Left lung (tissue), 14 donors: ENCODE measurements at places on chromosomes 11 and 22. TPM values are rescaled to one million over a fixed set of nuclear protein-coding genes. Genes with fewer than 3 reads are reported as not detected.

DNA sequence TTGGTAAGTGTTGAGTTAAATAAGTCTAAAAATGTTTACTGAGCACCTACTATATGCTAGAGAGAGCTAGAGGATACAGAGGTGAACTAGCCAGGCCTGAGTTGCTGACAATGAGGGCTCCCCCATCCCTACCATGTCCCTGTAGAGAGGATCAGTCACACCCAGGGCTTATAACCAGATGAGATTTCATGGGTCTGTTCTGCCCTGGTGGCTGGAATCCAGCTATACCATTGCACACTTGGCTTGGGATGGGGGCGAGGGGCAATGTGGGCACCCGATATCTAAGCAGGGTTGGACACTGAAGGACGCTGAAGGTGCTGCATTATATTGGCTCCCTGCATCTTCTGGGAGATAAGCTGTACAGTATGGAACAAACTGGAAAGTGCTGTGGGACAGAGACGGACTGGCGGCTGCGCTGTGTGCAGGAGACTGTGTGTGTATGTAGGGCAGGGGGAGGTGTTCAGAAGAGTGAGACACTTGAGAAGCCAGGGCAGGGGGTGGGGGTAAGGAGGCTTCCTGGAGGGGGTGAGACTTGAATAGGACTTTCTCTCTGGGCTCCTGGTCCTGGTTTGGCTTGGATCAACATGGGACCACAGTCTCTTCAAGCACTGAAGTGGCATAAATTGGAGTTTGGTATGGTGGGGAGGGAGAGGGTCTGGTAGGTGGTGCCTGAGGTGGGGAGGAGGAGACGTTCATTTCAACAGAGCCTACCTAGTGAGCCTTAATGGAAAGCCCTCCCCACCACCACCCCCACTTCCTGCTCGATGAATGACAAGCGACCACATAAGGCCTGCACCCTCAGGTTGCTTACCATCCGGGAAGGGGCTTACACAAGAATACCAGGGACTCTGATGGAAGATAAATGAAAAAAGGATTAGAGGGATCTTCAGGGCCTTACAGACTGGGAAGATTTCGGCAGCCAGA is 1.8 kb downstream of the CD82 start:
- no peak for DNase-seq

- no peak for DNase-seq
These were observed 49.1 kb downstream of the CERK start for GRCh38 chr22:46688949-46689348.

GRCh38 chr11:86196085-86196696 is 48.4 kb upstream of the EED start:
- DNase-seq: no peak

GRCh38 chr11:46330563-46331281 is 16.5 kb upstream of the DGKZ start:
- DNase-seq: no peak

Gene BATF2
- total RNA-seq: 8.1 TPM

DNA sequence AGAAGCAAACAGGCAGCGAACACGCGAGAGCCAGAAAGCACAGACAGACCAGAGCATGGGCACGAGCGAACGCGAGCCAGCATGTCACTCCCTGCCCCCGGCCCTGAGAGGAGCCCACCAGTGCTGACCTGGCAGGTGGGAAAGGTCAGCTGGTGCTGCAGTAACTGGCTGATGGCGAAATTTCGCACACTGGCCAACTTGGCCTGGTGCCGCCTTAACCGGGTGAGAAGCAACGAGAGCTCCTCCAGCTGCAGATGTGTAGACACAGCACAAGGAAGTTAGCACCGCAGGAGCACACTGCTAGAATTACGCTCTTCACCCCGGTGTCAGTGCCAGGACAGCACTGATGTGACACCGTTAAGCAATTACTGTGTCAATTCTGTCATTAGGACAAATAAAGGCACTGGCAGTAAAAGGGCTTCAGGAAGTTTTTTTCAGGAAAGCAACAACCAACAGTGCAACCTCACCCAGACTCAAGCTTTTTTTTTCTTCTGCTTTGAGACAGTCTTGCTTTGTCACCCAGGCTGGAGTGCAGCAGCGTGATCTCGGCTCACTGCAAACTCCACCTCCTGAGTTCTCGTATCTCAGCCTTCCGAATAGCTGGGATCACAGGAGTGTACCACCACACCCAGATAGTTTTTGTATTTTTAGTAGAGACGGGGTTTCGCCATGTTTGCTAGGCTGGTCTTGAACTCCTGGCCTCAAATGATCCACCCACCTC is 76.8 kb downstream of the C11orf58 start:
- DNase-seq: peak; percentile 68

DNA sequence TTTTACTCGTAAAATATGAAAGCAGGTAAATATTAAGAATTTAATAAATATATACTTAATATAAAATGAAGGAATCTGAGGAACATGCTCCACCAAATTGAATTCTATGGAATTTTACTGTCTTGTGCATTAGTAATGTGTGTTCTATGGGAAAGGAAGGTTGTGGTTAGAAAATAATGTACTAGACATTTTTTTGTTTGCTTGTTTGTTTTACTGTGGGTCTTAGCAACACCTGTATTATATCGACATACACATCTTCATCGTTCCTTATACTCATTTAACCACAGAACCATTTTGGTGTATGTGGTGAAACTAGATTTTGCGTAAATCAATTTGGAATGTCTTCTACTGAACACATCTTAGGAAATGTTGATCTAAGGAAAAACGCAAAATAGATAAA is 114.1 kb upstream of the MTMR2 start:
- DNase-seq: no peak

- DNase-seq: no peak
These were observed 34.9 kb downstream of the TBC1D22A start for GRCh38 chr22:46797355-46797754.

- DNase-seq: no peak
These were observed 1.0 kb downstream of the ST14 start for GRCh38 chr11:130160498-130161155.

GRCh38 chr11:76230392-76230791 is 24.1 kb upstream of the WNT11 start:
- no peak for DNase-seq

Gene TLCD5
- total RNA-seq: 6.9 TPM

Gene RIC8A
- 100 TPM for total RNA-seq

GRCh38 chr11:28799316-28799715 is 691.1 kb downstream of the METTL15 start:
- DNase-seq: no peak

- no peak for DNase-seq
These were observed 87.3 kb upstream of the CLPB start for GRCh38 chr11:72521664-72522063.

Gene OVOL1
- 0.41 TPM for total RNA-seq

DNA sequence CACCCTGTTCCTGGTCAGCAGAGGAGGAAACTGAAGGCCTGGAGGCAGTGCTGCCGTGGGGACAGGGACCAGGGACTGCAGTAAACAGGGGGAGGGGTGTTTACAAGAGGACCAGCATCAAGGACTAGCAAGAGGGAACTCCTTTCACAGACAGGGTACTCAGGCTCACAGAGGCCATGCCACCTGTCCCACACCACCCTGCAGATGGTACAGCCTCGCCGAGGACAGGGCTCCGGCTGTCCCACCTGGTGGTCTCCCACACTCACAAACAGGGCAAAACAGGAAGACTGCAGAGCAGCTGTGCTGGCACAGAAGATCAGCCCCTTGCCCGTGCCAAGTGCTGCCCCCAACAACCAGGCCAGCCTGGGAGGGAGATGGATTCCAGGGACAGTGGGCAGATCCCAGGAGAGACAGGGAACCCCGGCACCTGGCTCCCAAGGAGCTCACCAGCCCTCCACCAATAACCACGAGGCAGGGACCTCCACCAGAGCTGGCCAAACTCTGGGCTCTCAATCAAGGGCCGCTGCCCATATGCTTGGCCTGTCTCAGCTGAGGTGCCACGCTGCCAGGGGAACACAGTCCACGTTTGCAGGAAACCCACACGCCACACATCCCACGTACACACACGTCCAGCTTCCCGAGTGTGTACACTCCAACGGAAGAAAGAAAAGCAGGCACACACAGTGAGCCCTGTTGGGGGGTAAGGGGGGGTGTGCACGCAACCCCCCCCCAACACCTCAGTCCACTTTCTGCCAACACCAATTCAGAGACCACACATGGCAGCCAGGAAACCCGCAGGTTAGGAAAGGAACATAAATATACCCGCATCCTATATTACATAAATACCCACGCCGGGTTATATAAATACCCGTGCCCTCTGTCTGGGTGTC is 2.1 kb downstream of the CSNK1E start:
- DNase-seq: no peak

Gene DPAGT1
- 56.2 TPM for total RNA-seq

GRCh38 chr11:119320776-119321524 is 4.0 kb upstream of the MCAM start:
- peak; percentile 70 for DNase-seq

Gene CARNS1
- total RNA-seq: 0.71 TPM

Gene GNB1L
- 7.9 TPM for total RNA-seq

- no peak for DNase-seq
These were observed at the start of gene OR4C45 for GRCh38 chr11:50032574-50032973. Gene OR4C45, plus strand, starts transcription at chr11:50032874.

GRCh38 chr22:23682827-23683355 is 7.9 kb upstream of the RGL4 start:
- DNase-seq: no peak

Gene OR2AG2
- total RNA-seq: 0.20 TPM
